Osteocyte (in vitro differentiated cells): ENCODE measurements at places on chromosomes 4 and X. TPM values are rescaled to one million over a fixed set of nuclear protein-coding genes. Genes with fewer than 3 reads are reported as not detected.

SOX3 gene
- not detected in 2 replicates for total RNA-seq

- no peak for DNase-seq
- H3K27ac ChIP-seq: no peak overlapping the region
- peaks cover 3% of the 10 kb centered on the region for H3K27me3 ChIP-seq
- peaks cover 10% of the 10 kb centered on the region for H3K4me1 ChIP-seq
- no peaks in the 10 kb centered on the region for H3K36me3 ChIP-seq
Measured at GRCh38 chr4:3819210-3819919, 53.2 kb downstream of the ADRA2C start.

TLR2 gene
- 0.46 and 0.60 TPM in 2 replicates for total RNA-seq

DNA sequence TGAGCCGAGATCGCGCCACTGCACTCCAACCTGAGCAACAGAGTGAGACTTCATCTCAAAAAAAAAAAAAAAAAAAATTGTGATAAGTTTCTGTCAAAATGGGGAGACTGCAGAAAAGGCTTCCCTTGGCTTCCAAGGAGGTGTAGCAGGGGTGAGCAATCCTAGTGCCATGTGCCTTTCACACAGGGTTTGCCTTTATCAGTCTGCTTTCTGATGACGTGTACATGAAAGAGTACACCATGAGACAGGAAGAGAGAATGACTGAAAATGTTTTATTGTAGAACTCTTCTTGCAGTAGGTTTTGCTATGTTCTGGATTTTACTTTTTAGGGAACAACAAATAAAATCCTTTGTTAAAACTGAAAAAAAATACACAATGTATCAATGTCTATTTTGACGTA lies 23.4 kb upstream of the ZFP42 start:
- H3K36me3 ChIP-seq: no peaks in the 10 kb centered on the region
- DNase-seq: no peak
- H3K27ac ChIP-seq: no peak overlapping the region
- H3K27me3 ChIP-seq: no peaks in the 10 kb centered on the region
- H3K4me1 ChIP-seq: peaks cover 2% of the 10 kb centered on the region

GRCh38 chr4:109009909-109010308 lies 247.1 kb upstream of the ETNPPL start:
- peaks cover 32% of the 10 kb centered on the region for H3K4me1 ChIP-seq
- H3K4me3 ChIP-seq: no peak overlapping the region
- no peak for DNase-seq
- no peaks in the 10 kb centered on the region for H3K36me3 ChIP-seq

DNA sequence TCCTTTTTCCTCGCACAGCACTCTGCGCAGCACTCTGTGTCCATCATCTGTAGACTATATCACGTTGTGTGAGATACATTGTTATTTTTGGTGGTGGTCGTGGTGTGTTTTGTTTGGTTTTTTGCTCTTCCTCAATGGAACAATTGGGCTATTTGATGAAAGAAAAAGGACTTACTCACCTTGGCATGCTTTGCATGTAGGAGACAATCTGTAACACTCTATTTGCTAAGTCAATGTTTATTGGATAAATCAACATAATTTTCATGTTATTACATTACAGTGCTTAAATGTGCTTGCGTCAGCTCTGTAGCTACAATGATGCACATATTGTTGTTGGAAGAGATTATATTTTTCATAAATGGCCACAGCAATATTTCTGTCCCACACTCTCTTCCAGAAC lies 12.5 kb upstream of the CD99 start:
- H3K36me3 ChIP-seq: no peaks in the 10 kb centered on the region
- no peak overlapping the region for H3K4me3 ChIP-seq
- H3K4me1 ChIP-seq: peaks cover 25% of the 10 kb centered on the region
- no peaks in the 10 kb centered on the region for H3K27me3 ChIP-seq
- DNase-seq: no peak

DNA sequence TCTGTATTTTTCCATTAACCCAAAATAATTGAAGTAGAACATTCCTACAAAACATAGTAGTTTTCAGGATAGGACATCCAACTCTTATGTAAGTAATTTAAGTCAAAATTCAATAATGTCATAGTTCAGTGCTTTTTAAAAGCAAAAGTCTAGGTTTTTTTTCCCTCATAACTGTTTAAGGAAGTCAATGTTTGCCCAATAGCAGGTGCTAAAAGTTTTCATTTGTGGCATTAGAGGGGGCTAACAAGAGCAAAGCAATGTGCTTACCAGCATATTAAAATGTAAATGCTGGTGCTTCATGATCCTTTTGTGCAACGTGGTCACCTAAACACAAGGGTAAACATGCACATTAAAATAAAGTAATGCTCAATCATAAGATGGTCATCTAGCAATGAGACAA lies 155.2 kb upstream of the PPP1R2C start:
- H3K4me3 ChIP-seq: no peak overlapping the region
- DNase-seq: no peak
- H3K36me3 ChIP-seq: no peaks in the 10 kb centered on the region
- no peaks in the 10 kb centered on the region for H3K27me3 ChIP-seq
- no peaks in the 10 kb centered on the region for H3K4me1 ChIP-seq
- no peak overlapping the region for H3K27ac ChIP-seq
